SHP77 (cell line): ENCODE measurements at places on chromosomes 5 and 9.

- no peak for DNase-seq
These were observed 44.2 kb upstream of the SPIN1 start for GRCh38 chr9:88344013-88344412.

DNA sequence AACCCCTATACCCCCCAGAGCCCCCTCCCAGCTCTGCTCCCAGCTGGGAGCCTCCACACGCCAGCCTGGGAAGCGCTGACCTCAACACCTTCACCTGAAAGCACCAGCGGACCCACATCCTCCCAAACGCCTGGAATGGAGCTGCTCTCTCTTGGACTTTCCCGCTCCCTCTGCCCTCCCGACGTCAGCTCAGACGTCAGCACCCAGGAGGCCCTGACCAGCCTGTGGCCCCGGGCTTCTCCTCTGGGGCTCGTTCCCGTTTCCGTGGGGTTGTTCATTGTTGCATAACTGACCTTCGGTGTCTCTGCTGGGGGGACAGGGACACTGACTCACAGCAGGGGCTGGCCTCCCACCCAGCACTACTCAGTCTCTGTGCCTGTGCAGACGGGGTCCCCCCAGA is 35.0 kb upstream of the SLC6A3 start:
- DNase-seq: no peak

- no peak for DNase-seq
These were observed 30.4 kb upstream of the DENND1A start for GRCh38 chr9:123960366-123960765.

DNA sequence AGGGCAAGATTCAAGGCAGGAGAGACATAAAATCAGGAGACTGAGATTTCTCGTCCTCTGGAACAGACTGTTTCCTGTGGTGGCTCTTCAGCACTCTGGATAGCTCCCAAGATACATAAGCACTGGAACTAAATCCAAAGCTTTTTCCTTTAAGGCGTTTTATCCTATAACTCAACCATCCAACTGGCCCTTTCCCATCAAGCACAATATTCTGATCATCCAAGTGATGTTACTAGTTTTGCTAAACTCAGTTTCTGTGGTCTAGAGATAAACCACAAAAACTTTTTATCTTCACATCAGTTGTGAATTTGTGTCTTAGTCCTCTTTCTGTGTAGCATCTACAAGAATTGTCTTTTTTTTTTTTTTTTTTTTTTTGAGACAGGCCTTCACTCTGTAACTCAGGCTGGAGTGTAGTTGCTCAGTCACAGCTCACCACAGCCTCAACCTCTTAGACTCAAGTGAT is 299.4 kb downstream of the COX7C start:
- DNase-seq: no peak

DNA sequence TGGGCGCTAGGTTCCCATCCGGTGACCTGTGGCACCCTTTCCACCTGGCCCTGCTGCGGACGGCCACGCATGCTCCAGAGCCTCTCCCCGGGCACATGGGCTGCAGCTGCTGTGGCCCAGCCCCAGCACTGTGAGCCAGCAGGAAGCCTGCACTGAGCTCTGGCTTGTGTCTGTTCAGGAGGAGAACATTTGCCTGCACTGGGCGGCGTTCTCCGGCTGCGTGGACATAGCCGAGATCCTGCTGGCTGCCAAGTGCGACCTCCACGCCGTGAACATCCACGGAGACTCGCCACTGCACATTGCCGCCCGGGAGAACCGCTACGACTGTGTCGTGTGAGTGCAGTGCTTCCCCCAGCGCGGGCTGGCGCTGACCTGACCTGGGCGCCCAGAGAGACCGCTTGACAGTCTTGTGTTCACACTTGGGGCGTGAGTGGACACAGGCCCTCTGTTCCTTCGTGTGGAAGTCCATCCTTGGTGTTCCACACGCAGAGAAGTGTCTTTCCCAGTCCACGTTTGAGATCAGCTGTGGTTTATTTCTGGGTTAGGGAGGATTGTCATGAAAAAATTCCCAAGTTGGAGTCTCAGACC is 66.2 kb upstream of the CACNA1B start:
- DNase-seq: no peak

DNA sequence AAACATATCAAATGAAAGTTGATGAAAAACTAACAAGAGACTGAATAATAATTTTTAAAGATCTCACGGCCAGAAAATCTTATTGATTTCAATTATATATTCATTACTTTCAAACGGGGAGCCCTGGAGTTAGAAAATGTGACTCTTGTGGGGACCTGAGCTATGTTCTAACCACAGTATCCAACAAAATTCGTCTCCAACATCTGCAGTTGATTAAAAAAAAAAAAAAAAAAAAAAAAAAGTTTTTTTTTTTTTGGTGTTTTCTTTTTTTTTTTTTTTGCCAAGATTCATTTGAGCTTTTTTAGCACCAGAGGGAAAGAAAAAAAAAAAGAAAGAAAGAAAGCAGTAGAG is 144.3 kb upstream of the PIK3R1 start:
- DNase-seq: no peak

DNA sequence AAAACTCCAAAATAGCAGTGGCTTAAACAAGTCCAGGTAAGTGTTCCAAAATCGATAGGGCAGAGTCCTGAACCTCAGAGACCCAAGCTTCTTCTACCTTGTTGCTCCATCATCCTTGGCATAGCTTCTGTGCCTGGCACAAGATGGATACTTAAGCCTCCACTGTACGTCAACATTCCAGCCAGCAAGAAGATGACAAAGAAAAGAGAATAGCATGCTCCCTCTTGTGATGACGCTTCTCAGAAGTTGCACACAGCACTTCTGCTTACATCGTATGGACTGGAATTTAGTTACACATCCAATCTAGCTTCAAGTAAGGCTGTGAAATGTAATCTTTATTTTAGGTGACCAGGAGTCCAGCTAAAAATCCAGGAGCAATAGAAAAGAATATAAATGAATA is 227.4 kb downstream of the ESM1 start:
- no peak for DNase-seq

DNA sequence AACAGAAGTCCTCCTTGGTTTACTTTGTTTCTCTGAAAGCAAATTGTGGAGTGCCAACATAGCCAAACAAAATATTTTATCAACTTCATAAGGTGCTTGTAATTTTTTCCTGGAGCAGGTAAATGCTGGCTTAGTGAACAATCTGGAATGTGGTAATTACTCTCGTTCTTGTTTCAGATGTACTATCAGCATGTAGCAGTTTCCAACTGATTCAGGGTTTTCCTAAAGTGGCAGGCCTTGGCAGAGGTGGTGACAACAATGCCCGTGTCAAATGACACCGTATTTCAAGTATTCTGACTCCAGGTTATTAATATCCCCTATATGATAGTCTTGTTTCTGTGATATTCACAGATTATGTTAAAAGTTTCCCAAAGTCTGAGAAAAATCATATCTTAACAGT is 1.2 kb downstream of the C9orf72 start:
- no peak for DNase-seq

GRCh38 chr5:100306000-100306399 is 229.2 kb upstream of the FAM174A start:
- no peak for DNase-seq

DNA sequence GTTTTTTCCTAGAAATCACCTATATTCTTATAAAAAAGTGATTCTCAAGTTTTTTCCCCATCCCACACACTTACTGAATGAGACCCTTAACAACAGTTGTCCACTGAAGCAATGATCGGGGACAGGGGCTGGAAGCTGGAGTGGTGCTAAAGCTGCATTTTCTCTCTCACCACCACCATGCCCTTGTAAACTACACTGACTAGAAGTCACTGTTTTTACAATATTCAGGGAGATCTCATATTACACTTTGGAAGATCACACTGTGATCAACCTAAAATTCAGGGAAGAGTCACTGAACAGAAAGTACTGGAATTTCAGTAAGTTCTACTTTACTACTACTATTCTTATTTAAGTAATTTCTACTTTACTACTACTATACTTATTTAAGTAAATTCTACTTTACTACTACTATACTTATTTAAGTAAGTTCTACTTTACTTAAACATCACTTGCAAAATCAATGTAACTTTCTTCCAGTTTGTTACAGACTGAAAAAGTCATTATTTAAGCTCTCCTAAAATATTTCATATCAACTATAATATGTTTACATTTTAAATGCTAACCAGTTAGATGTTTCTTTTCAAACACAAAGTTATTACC is 164.3 kb downstream of the AGTPBP1 start:
- DNase-seq: no peak

- DNase-seq: no peak
These were observed 9.6 kb downstream of the MCC start for GRCh38 chr5:113478691-113479090.

GRCh38 chr5:51968756-51969155 is 585.5 kb downstream of the ISL1 start:
- no peak for DNase-seq

- no peak for DNase-seq
These were observed 82.7 kb downstream of the BNC2 start for GRCh38 chr9:16787724-16788123.

GRCh38 chr9:112322701-112323377 is 10.6 kb downstream of the PTBP3 start:
- DNase-seq: no peak

GRCh38 chr5:178242416-178242815 is 9.8 kb upstream of the PHYKPL start:
- no peak for DNase-seq

DNA sequence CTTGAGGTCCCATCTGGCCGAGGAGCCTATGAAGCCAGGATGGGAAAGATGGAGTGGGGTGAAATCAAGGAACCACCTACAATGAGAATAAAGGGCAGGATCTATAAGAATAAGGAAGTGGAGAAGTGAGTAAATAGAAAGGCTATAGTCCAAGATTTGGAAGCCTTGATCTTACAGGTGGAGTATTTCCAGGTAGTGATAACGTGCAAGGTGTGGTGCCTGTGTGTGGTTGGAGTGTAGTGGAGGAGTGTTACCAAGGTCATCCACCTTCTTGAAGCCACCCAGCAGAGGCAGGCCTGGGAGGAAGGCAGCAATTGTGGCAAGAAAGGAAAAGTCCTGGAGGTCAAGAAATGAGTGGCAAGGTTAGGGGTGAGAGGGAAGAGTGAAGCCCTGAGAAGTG is 72.9 kb downstream of the IQGAP2 start:
- DNase-seq: no peak
